ENCODE measurements at places on chromosomes 2 and 18.

GRCh38 chr2:20852139-20852538, 29.2 kb upstream of the LDAH start:
- no peak for DNase-seq

- no peak for DNase-seq
Observed at GRCh38 chr2:177964892-177965291, 107.7 kb downstream of the PDE11A start.

- DNase-seq = no peak
Observed at GRCh38 chr2:84919885-84920580, 14.6 kb downstream of the TMSB10 start.

DNA sequence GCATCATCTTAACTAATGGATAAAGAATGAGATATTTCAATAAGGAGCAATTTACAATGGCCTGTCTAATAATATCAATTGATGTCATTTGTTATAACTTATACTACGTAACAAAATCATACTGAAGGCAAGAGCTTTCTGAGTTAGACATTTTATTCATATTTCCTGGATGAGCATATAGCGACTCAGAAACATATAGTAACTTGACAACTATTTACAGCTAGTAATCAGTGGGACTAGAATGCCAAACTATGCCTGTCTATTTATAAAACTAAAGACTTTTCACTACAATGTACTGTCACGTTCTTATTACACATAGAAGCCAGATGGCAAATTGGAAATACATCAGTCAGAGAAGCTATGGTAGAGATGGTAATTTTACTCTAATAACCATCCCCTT, 766.2 kb upstream of the TMEFF2 start:
- no peak for DNase-seq

DNA sequence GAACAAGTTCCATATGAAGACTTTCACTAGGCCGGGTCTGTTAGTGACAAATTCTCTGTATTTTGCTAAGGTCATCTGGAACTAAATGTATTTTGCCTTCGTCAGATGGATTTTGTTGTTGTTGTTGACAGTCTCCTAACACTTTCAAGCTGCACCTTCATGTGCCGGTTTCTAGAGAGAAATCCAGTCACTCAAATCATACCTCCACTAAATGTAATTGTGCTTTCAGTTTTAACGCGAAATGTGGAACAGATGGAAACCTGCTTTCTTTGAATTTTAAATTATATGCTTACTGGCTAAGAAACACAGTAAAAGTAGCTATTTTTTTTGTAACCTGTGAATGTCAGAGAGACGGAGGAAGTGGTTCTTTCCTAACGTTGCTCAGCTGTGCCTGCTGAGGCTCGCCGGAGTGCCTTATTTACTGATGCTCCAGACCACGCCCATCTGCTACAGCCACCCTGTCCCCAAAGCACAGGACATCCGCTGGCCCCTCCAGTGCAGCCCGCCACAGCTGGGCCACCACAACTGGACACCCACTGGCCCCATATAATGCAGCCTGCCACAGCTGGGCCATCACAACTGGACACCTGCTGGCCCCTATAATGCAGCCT, 134.7 kb downstream of the PXDN start:
- no peak for DNase-seq

DNA sequence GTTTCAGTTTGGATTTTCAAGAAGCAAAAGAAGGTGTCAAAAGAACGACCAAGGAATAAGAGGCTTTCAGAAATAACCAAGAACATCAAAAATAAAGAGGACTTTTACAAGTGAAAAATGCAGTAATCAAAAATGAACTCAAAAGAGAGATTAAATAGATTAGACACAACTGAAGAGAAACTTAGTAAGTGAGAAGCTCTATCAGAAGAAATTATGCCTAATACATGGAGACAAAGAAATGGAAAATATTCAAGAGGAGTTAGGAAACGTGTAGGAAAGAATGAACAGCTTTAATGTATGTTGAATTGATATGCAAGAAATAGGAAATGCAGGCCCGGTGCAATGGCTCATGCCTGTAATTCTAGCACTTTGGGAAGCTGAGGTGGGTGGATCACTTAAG, 145.8 kb downstream of the ACOXL start:
- DNase-seq = no peak

DNA sequence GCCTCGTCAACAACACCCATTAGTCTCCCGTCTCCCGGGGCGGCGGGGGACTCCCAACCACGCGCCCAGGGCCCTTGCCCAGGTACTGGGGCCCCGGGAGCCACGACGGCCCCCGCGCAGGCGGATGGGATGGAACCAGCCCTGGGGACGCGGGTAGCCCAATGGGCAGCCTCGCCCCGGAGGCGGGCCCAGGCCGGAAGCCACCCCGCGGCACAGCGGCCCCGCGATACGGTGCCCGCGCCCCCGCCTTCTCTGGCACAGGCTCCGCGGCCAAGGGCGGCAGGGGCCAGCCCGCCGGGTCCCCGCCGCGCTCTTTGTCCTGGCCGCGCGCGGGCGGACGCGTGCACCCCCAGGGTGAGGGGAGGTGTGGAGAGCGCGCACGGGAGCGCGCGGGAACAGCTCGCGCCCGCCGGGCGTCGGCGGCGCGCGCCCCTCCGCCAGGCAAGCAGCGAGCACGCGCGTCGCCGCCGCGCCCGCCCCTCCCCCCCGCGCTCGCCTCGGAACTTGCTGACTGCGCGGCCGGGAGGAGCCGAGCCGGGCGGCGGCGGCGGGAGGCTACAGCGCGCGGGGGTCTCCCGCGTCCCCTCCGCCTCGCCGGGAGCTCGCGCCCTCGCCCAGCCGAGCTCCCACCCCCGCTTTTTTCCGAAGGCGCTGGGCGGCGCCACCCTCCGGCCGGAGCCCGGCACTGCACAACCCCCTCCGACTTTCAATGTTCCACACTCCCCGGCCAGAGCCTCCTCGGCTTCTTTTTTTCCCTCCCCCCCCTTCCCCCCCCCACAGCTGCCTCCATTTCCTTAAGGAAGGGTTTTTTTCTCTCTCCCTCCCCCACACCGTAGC, at the start of gene UBE2E3:
UBE2E3 (plus strand) TSS at position 500 of the 837 bp plus-strand sequence. CDS start 1,438 bp downstream, outside the sequence.
- DNase-seq = peak; percentile 24

- DNase-seq = no peak
Observed at GRCh38 chr2:224764565-224765236, 48.5 kb upstream of the CCDC195 start.

DNA sequence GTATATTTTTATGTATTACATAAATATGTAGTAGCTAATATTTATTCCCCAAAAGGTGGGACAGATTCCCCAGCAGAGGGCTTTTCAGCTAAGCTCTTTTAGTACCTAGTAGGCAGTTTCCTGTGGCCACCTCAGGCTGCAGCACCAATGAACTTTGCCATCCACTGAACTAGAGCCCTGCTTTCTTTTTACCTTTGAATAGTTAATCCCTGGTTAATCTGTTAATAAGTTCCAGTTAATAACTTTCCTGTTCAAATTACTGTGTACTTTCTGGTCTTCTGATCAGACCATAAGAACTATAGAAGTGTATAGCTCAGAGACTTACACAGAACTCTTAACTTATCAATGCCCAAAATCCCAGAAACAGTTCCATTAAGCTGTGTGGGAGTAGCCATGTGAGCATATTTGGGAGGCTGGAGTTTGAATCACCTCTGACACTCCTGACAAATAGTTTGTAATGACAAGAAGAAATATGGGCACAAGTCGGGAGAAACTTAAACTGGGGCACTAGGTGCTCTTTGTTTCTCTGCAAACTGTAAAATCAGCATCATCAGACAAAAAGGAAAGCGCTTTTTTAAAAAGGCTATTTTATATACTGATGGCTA, 40.0 kb downstream of the ASXL2 start:
- DNase-seq = no peak
